NCI-H524 (cell line): ENCODE measurements at places on chromosomes 5 and 9.
A peak's percentile ranks its signal among the peaks of the same experiment; 100 is the strongest.

DNA sequence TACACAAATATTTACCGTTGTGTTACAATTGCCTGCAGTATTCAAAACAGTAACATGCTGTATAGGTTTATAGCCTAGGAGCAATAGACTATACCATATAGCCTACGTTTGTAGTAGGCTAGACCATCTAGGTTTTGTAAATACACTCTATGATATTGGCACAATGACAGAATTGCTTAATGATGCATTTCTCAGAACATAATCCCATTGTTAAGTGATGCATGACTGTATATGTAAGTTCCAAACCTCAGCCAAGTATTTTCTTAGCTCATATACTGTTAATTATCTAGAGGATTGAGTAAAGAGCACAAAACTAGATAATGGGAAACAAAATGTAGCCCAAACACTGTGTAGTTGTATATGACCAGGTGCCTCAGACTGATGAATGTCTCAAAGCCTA is 220.1 kb downstream of the ANXA1 start:
- peak; percentile 0 for DNase-seq

- DNase-seq = no peak
Observed at GRCh38 chr9:120650352-120650751, 63.9 kb downstream of the MEGF9 start.

- no peak for DNase-seq
Observed at GRCh38 chr9:106921341-106921899, 58.5 kb downstream of the ZNF462 start.

GRCh38 chr5:65823204-65823603 is 101.2 kb downstream of the NLN start:
- DNase-seq = no peak

- DNase-seq = no peak
Observed at GRCh38 chr5:77426670-77427069, 65.4 kb downstream of the WDR41 start.

DNA sequence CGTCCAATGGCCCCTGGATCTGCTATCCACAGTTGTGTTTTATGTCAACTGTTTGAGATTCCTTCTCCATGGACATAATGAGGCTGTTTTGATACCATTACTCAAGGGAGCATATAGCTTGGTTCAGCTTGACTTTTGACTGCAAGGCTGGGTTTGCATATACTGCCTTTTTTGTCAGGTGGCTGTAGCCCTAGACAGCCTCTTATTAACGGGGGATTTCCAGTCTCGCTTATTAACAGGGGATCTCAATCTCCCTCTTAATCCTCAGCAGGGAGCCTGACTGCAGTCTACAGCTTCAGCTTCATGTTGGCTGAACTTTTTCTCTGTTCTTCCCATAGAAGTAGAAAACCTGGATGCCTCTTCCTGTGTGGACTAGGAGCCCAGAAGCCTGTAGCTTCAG is 73.7 kb upstream of the TNC start:
- DNase-seq = peak; percentile 37
